ENCODE measurements at places on chromosomes 2 and 18.
A peak's percentile ranks its signal among the peaks of the same experiment; 100 is the strongest.

DNA sequence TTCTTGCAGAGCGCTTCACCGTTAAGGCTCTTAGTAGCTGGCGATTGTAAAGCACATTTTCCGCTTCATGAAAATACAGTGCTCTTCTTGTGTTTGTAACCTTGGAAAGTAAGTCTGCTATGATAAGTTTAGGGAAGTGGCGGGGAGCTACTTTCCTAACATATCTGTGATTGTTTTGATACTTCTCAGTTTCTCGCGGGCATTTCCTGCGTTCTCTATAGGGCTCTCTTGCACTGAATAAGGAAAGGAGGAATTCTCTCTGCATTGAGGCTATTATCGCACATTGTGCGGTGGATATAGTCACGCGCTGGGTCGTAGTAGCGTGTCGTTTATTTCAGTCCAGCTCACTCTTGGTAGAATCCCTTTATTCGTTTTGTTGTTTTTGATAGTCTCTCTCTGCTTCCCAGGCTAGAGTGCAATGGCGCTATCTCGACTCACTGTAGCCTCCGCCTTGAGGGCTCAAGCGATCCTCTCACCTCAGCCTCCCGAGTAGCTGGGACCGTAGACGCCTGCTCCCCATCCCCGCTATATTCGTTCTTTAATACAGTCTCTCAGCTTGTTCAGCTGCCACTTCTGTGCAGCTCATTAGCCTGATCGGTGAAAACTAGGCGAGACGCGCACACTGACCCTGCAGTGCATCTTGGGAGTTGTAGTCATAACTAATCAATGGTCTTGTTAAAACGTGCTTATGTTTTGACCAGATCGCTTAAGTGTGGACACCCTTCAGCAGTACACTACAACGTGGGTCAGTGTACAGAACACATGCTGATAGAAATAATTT lies 1.0 kb upstream of the PPP4R3B start:
- peak; percentile 70 for DNase-seq

DNA sequence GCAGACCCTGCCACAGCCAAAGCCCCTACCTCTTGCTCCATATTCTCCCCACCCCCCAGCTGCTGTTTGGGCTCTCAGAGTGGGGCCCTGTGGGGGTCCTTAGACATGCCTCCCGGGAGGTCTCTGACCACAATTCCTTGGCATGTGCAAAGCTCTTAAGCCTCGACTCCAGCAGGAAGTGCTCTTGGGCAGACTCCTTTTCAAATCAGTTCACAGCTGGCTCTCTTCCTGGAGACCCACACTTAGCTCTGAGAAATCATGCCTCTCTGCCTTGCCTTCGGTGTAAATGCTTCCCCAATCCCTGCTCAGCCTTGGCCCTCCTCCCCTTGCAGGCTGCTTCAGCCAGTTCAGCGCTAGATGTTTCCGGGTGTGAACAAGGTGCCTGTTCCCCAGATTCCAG lies 46.9 kb downstream of the NGEF start:
- no peak for DNase-seq

- DNase-seq: no peak
These were observed 150.0 kb upstream of the EPB41L3 start for GRCh38 chr18:5693699-5694294.

DNA sequence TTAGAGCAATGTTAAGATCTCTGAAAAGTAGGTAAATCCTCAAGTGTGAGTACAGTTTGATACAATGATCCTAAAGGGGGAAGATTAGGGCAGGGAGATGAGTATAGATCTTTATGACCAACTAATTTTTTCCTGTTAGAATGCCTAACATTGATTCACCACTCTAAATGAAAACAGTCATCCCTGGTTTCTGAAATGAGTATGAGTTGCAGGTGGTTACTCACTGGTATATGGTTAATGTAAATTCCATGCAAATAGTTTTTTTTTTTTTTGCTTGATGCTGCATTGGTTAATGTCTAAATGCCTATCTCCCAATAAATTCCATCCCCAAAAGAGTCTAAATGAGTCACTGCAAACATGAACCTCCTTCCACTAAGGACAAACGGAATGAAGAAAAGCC lies 55.0 kb upstream of the SERPINB2 start:
- peak; percentile 62 for DNase-seq
